ENCODE measurements at places on chromosomes 2 and 18.

DNA sequence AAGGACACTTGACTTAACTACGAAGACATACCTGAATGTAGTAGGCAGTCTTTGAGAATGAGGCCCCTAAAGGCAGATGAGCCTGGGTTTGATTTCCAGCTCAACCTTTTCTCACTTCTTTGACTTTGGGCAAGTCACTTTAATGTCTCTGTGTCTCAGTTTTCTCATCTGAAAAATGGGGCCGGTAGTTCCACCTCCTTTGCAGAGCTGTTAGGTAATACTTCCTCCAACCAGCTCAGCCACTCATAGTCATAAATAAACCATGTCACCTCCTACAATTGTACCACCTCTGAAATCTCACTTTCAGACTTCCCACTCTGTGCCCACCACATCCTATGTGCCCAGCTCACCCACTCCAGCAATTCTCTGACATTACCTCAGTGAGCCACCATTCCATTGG lies 10.4 kb downstream of the ARHGAP25 start:
- DNase-seq: no peak

DNA sequence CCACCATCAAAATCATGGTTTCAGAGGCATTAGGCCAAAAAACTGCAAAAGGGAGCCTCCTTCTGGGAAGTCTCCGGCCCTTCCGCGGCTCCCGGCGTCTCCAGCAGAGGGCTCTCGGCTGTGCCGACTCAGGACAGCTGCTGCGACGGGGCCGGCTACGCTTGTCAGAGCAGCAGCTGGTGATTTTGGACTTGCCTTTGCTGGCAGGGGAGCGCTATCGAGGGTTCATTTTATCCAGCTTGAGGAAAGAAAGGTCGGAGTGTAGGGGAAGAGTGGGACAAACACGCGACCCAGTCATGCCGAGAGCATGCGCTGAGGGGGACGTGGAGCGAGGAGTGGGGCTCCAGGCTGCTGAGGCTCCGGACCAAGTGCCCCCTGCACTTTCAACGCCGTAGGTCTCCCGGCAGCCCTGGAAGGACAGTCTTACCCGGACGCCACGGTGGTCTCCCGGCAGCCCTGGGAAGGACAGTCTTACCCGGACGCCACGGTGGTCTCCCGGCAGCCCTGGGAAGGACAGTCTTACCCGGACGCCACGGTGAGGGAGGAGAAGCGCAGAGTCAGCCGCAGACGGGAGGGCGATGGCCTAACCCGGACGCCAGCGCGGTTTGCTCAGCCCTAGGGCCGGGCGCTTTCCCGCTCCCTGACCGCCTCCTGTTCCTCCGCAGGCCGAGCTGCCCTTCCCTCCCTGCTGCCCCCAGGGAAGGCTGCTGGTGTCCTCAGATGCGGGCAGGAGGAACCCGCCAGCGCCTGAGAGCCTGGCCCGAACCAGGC lies 21.7 kb downstream of the DDX18 start:
- DNase-seq: peak; percentile 33

DNA sequence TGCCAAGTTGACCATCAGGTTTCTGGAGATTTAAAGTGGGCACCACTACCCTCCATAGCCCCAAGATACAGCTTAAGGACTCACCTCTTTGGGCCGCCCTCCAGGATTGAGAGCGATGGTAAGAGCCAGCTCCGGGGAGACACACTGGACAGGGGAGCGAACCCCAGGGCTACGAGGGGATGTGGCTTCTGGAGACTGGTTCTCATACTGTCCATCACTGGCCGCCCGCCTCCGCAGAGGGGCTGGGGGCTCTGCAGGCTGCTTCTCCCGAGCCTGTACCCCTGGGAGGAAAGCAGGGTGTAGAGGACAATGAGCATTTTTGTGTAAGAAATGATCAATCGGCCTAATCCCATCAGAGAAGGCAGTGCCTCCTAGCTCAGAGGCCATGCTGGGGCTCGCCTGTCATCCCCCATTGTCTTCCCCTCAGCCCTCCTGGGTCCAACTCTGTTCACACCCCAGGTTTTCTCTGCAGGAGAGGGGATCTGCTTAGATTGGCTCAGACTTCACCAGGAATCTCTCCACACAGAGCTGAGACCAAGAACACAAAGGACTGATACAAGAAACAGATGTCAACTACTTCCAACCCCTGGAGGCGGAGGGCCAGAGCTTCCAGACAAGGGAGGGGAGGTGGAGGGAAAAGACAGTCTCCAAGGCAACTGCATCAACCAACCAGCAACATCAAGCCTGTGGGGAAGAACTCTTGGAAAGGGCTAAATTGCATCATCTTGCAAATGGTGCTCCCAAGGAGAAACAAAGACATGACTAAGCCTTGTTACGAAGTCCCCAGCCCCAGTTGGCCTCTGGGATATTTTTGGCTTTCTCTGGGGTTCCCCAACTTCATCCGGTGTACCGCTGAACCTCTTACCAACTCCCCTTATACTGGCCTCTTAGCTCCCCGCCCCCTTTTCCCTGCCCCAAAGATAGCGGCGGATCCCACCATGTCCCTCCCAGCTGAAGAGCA lies 166.6 kb downstream of the TNS1 start:
- no peak for DNase-seq

DNA sequence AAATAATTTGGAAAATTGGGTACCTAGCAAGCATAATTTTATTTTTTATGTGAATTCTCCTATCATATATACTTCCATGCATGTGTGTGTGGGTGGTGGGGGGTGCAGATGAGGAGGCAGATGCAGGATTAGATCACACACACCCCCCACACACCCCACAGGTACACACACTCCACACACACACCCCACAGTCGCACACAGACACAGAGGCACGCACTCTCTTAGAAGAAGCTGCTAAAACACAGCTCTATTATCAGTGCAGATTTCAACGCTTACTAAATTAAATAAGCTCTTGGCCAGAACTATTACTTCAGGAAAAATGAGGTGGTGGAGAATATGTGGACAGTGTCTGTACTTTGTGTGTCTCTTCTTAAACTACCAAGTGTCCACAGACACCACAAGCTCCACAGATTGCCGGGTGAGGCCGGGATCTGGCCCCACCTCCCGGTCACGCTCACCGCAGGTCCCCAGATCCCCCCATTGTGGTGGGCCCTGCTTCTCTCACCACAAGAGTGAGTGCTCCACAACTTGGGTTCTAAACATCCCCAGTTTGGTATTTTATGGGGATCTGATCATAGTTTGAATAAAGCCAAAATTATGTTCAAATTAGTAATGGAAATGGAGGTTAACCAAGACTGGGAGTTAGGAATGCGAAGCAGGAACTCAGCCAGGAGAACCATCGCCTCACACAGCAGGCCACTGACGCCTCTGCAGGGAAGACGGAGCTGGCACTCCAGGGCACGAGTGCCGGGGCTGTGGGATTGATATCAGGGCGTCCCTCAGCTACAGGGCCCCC lies 102.1 kb downstream of the PXDN start:
- no peak for DNase-seq

Data from T-helper 1 cell (primary cell).